ENCODE measurements at places on chromosomes 7 and 10.

DNA sequence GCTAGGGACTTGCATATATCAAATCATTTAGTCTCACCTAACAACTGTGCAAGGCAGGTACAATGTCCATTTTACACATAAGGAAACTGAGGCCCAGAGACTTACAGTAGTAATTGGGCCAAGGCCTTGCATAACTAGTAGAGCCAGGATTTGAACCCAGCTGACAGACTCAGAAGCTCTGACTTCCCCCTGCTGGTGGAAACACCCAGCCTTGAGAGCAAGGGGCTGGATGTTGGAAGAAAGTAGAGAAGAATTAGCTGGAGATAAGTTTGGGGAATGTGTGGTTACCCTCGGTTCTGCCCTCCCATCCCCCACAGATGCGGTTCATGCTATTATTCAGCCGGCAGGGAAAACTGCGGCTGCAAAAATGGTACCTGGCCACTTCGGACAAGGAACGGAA lies 2.0 kb downstream of the AP1S1 start:
- DNase-seq = no peak

DNA sequence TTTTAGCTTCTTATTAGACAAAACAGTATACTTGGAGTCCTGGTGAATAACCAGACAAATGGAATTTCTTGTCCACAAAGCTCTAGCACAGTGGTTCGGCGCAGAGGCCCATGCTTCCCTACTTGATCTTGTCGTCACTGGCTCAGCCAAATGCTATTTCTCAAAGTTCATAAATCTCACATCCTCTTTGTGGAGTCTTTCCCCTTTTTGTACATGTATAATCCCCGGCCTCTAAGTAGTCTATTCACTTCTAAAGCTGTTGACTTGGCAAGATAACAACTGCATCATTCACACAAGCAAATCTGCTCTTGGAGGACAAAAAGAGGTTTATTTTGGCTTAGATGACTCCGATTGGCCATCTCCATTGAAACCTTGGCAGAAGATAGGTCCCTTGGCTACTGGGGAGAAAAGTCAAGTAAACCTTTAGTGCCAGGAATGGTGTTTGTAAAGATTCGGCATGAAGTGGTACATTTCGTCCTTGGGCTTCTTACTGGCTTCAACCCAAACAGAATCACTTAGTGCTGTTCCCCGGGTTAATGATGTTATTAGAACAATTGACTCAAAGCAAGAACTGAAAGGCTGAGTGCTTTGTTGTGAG lies 5.1 kb upstream of the AKR1E2 start:
- no peak for DNase-seq

GRCh38 chr10:132374176-132374575 lies 22.8 kb upstream of the PWWP2B start:
- no peak for DNase-seq

DNA sequence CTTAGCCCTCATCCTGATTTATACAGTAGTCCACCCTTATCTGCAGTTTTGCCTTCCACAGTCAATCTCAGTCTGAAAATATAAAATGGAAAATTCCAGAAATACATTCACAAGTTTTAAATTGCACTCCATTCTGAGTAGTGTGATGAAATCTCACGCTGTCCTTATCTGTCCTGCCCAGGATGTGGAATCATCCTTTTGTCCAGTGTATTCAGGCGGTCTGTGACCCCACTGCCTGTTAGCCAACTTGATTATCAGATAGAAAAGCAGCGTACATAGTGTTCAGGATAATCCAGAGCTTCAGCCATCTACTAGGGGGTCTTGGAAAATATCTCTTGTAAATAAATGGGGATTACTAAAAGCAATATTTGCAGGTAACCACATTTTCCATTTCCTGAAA lies 146.3 kb downstream of the MALRD1 start:
- no peak for DNase-seq

GRCh38 chr7:11430841-11431240 lies 401.2 kb downstream of the THSD7A start:
- DNase-seq = no peak

DNA sequence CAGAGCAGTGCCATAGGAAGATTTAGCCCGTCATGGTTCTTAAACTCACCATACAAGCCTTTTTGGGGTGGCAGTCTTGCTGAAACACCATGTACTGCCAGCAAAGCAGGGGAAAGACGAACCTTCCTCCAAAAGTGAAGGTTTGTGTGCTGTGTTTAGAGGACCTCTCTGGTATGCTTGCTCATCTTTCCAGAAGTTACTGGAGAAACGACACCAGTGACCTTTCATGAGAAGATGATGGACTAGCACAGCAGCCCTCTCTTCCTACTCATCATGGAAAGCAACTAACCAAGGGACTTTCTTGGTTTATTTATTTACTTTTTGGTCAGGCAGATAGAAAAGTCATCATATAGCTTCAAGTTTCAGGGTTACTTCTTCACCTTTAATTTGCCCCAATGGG lies 247.4 kb downstream of the PTEN start:
- DNase-seq = no peak

DNA sequence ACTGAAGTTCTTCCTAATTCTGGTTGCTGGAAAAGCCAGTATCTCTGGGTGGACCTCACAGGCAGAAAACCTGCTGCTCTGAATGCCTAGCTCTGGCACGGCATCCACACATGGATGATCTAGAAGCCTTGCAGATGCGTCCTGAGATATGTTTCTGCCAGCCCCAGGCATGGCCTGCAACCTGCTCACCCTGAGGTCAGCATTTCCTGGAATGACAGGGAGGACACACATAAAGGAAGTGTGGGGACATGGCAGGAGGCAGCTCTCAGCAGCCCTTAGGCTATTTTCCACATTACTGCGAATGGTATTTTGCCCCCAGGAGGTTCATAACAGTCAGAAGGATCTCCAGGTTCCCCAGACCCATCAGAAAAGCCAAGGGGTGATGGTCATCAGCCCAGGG lies 23.2 kb downstream of the PLXNA4 start:
- DNase-seq = no peak

DNA sequence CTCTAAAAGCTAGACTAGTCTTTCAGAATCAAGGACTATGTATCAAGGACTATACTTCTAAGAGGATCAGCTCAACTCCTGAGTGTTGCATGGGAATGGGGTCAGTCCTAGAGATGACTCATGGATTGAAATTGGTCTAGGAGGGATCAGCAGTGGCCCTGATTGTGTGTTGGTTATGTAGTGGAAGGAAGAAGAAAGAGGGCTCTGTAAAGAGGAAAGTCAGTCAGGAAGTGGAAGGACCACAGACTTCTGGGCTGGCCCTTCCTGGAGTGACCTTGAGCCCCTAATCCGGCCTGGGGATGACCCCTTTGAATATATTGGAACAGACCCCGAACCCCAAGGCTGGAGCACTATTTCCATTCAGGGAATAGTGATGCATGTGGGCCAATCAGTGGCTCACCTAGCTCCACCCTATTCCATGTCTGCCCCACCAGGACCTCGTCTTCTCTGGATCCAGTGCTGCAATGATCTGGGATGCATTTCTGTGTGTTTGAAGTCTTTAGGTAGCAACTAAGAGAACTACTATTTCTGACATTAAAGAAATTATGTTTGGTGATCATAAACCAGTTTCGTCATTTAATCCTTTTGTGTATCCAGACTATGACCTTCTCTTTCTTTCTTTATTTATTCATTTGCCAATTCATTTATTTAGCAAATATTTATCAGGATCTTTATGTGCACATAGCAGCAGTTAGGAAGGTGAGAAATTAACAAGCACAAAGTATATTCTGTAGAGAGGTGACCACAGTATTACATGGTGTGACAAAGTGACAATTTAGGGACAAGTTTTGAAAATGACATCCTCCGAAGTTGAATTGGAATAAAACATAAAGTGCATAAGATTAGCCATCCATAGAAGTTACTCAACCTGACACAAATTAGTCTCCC lies 48.6 kb upstream of the KIF5B start:
- DNase-seq = no peak

GRCh38 chr10:55232553-55232952 lies 431.5 kb upstream of the PCDH15 start:
- no peak for DNase-seq

DNA sequence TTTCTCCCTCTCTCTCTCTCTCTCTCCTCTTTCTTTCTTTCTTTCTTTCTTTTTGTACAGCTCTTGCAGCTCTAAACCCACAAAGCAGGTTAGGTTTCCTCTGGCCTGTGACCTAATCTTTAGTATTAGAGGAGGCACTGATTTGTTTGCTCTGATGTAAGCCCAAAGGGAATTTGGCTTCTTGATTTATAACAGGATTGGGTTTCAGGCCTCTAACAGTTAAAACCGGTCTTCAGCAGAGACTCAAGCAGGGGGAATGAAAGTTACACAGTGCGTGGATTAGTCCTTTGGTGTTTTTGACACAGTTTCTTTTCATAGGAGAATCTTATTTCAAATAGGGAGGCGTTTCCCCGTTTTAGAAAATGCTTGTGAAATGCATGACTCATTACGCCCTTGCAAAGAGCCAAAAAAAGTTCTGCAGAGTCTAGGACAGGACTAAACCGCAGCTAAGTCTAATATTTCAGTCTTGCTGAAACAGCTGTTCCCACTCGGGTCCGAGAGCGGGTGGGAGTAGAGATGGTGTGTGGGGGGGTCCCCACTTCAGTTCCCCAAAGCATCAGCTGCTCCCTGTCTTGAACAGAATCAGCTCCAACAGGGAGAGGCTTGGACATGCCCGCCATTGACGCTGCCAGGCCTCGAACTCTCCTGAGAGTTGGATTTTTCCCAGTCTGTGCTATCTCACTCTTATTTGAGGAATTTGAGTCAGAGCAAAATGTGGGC lies 296.5 kb upstream of the PITRM1 start:
- DNase-seq = peak; percentile 93

GRCh38 chr7:43116451-43116850 lies 4.0 kb downstream of the HECW1 start:
- no peak for DNase-seq

GRCh38 chr10:37488792-37489657 lies 363.6 kb downstream of the ANKRD30A start:
- DNase-seq = peak; percentile 92

DNA sequence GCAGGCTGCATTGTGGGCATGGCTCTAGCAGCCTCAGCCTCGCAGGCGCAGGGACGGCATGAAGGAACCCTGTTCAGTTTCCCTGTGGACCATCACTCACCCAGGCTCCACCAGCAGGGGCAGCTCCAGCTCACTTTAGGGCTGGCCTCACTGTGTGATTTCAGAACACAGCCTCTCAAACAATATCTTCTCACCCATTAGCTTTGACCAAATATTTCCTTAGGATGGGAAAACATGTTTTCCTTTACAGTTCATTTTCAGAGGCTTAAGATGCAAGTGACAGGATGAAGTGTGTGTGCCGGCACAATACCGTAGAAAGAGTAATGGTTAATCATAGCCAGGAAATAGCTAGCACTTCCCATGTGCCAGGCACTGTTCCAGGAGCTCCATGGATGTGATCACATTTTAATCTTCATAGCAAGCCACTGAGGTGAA lies 58.2 kb downstream of the LANCL2 start:
- no peak for DNase-seq

- DNase-seq = no peak
Measured at GRCh38 chr7:47614450-47614849, 32.5 kb upstream of the TNS3 start.

GRCh38 chr10:101032637-101033224 lies 1.7 kb downstream of the SFXN3 start:
- DNase-seq = peak; percentile 92

- DNase-seq = no peak
Measured at GRCh38 chr10:125779403-125780327, 4.0 kb upstream of the MMP21 start.

GRCh38 chr10:100554902-100555301 lies 19.2 kb downstream of the HIF1AN start:
- DNase-seq = no peak

DNA sequence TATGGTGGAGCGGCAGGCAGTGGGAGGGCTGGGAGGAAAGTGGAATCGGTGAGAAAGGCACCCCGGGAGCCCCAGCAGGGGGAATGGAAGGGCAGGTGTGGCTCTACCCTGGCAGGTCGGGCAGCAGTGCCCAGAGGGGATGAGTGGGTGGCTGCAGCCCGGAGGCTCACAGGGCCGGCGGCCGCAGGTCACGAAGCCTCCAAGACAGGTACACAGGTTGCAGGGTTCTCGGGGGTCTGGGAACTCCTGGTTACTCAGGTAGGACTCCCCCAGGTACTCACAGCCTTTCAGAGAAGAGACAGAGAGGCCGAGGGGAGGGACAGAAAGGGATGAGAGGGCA lies 21.8 kb downstream of the KCP start:
- DNase-seq = no peak

GRCh38 chr10:121624836-121625486 lies 26.7 kb upstream of the FGFR2 start:
- no peak for DNase-seq

DNA sequence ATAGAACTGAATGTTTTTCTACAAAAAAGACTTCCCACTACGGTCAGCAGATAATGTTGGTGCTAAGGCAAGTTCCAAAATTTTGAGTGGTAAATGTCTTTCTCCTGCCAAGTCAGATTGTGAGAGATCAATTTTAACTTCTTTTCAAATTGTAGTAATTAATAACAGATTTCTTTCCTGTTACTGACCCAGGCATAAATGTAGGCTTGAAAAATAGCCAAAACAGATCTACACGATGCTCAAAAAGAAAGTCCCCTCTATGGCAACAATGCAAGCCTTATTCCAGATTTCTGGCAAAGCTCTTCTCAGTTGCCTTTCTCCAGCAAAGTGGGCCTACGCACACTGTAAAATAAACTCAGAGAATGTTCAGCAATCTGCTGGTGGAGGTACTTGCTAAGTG lies 641.0 kb upstream of the NRP1 start:
- DNase-seq = no peak

GRCh38 chr7:33873518-33873917 lies 31.8 kb upstream of the BMPER start:
- peak; percentile 54 for DNase-seq

GRCh38 chr10:113282564-113282963 lies 270.3 kb upstream of the HABP2 start:
- no peak for DNase-seq

DNA sequence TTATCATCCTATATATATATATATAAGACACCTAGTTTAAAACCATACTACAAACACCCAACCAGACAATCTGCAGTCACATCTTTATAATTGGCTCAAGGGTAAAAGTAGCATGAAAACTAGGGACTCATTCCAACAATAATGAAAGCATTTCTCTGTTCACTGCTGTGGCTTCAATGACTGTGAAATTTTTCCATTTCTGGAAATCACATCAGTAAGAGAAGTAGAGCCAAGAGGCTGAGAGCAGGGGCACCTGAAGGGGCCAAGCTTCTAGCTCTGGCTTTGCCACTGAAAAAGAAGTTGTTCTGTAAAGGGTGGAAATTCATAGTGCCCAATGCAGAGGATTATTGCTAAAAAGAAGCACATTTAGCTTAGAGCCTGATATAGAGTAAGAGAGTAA lies 158.6 kb upstream of the GLI3 start:
- DNase-seq = no peak

DNA sequence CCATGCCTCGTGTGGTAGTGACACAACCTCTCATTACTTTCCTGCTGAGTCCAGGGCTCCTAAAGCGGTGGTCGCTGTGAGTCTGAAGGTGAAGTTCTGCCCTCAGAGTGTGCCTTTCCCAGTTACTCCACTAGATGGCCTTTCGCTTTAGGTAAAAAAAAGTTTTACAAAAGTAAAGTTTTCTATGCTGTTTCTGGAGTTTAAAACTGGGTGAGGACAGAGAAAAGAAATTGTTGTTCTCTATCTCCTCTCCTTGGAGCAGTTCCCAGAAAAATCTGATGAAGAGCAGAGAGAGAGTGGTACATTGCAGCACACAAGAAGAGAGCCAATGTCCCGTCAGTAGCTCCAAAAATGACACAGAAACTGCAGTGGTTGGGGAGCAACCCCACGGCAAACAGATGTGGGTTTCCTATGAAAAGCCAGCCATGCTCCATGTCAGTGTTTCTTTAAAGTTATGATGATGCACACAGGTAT lies 257.1 kb downstream of the GLI3 start:
- peak; percentile 31 for DNase-seq
